ENCODE measurements at places on chromosomes 7 and 10. TPM values are rescaled to one million over a fixed set of nuclear protein-coding genes. Genes with fewer than 3 reads are reported as not detected.

DNA sequence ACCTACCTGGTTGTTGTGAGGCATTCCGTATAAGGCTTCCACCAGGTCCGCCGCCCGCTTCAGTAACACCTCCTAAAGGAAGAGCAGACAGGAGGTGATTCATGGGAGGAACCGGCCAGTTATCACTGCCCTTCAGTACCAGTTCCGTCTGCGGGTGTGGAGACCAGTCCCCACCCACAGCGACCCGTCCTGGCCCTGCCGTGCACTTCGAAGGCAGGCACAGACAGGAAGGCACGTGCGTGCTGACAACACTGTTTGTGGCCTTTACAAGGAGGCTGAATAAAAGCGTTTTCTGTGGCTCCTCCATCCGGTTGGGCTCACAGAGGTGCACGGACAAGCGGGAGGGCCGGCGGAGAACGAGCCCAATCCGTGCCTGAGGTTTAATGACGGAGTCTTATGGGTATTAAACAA, 120.9 kb downstream of the EBF3 start:
- no peaks in the 10 kb centered on the region for H3K4me1 ChIP-seq
- no peak overlapping the region for H3K4me3 ChIP-seq
- H3K36me3 ChIP-seq = no peaks in the 10 kb centered on the region
- DNase-seq = no peak
- no peaks in the 10 kb centered on the region for H3K27me3 ChIP-seq

GRCh38 chr7:88200261-88200660, 19.6 kb downstream of the SRI start:
- H3K36me3 ChIP-seq = 0 out of 2 replicates have a peak, but pooled peaks cover 5% of the 10 kb centered on the region
- no peaks in the 10 kb centered on the region for H3K27me3 ChIP-seq

- H3K27me3 ChIP-seq = peaks cover 8% of the 10 kb centered on the region
- H3K4me3 ChIP-seq = no peak overlapping the region
- no peaks in the 10 kb centered on the region for H3K36me3 ChIP-seq
- no peak overlapping the region for H3K27ac ChIP-seq
- no peak for DNase-seq
Measured at GRCh38 chr10:27344568-27345454, 104.2 kb upstream of the ACBD5 start.

DNA sequence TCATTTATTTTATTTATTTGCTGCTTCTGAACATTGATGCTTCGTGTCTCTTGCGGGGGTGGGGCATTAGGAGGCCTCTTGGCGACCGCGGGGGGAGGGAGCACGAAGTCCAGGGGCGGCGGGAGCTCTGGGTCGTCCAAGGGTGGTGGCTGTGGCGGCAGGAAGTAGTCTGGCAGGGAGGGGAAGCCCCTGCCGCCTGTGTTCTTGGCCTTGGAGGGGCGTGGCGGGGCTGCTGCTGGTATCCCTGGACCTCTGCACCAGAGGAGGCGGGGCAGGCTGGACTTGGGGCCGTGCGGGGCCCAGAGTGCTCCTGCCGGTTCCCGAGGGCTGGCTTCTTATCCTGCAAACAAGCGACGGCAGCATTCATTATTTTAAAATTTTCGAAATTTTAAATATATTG, 70.5 kb upstream of the ABI1 start:
- H3K4me1 ChIP-seq = no peaks in the 10 kb centered on the region
- no peaks in the 10 kb centered on the region for H3K36me3 ChIP-seq
- DNase-seq = no peak
- H3K27ac ChIP-seq = no peak overlapping the region

Gene CHCHD1
- total RNA-seq = 36.6 TPM

Gene ZNF488
- 3.9 TPM for total RNA-seq

Gene ASB10
- total RNA-seq = not detected

Gene RPS24
- total RNA-seq = 1,764 TPM
